ENCODE measurements at places on chromosomes 4 and X. TPM values are rescaled to one million over a fixed set of nuclear protein-coding genes. Genes with fewer than 3 reads are reported as not detected.

Gene DAPP1
- total RNA-seq = not detected

Gene FAM47A
- total RNA-seq = not detected

Gene MRPL1
- total RNA-seq = 17.0 TPM

Gene DSPP
- total RNA-seq = not detected

Gene ASB12
- not detected for total RNA-seq

Gene GAGE12G
- total RNA-seq = not detected

Gene NPY5R
- not detected for total RNA-seq

Gene PAK3
- not detected for total RNA-seq

Gene RTL9
- total RNA-seq = 0.09 TPM

Gene PASD1
- total RNA-seq = not detected

Gene SHROOM2
- 0.61 TPM for total RNA-seq

Gene TMPRSS11E
- not detected for total RNA-seq

Gene RWDD4
- total RNA-seq = 17.9 TPM

Gene FAAH2
- 0.18 TPM for total RNA-seq

Gene RASL11B
- 0.14 TPM for total RNA-seq

Gene HSFX2
- total RNA-seq = not detected

Gene ASMT
- total RNA-seq = 0.28 TPM

Gene GLRA2
- total RNA-seq = not detected

Gene PDGFRA
- 0.40 TPM for total RNA-seq

Gene GRXCR1
- total RNA-seq = not detected

Gene IL13RA2
- not detected for total RNA-seq

Gene GUCY1A1
- not detected for total RNA-seq

Gene FHDC1
- total RNA-seq = 0.79 TPM

Gene CXCL3
- total RNA-seq = 4.4 TPM

Gene CENPVL1
- not detected for total RNA-seq

Gene TTC29
- total RNA-seq = not detected

Gene USP51
- 0.72 TPM for total RNA-seq

Gene RLIM
- 19.7 TPM for total RNA-seq

Gene SYTL5
- total RNA-seq = 0.40 TPM

Gene PRICKLE3
- total RNA-seq = 18.2 TPM

Gene CSN1S1
- not detected for total RNA-seq

Gene BEND2
- not detected for total RNA-seq

Gene HSD17B13
- 0.07 TPM for total RNA-seq

Gene GPR34
- not detected for total RNA-seq

Gene LRCH2
- total RNA-seq = not detected

Gene ZC4H2
- 2.0 TPM for total RNA-seq

Gene OTC
- not detected for total RNA-seq

Gene SULT1E1
- total RNA-seq = not detected
